CD4-positive, alpha-beta T cell treated with Interleukin-12 subunit alpha and Interleukin-12 subunit beta, for 1 hour (primary cell): ENCODE measurements at places on chromosomes 16 and 17.
A peak's percentile ranks its signal among the peaks of the same experiment; 100 is the strongest.

DNA sequence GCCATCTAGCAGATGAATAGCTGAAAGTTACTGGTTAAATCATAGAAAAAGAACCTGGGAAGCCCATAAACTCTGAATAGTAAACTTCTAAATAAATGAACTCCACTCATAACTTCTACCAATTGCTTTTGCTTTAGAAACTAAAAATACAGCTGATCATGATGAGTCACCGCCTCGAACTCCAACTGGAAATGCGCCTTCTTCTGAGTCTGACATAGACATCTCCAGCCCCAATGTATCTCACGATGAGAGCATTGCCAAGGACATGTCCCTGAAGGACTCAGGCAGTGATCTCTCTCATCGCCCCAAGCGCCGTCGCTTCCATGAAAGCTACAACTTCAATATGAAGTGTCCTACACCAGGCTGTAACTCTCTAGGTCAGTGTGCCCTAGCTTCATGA, 9.7 kb downstream of the KAT7 start:
- DNase-seq: no peak

DNA sequence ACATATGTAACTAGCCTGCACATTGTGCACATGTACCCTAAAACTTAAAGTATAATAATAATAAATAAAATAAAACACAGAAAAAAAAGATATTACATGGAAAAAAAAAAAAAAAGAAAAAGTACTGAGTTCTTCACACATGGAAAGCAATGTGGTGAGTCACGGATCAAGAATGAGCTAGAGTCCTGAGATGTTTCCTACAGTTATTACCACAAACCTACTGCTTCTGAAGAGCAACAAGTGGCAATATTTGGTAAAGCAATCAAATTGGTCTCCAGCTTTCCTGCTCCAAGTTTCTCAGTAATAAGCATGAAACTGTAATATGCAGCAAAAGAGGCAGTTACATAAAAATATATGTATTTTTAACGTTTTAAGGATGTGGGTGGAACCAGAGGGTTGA, 223.3 kb upstream of the SALL1 start:
- no peak for DNase-seq

DNA sequence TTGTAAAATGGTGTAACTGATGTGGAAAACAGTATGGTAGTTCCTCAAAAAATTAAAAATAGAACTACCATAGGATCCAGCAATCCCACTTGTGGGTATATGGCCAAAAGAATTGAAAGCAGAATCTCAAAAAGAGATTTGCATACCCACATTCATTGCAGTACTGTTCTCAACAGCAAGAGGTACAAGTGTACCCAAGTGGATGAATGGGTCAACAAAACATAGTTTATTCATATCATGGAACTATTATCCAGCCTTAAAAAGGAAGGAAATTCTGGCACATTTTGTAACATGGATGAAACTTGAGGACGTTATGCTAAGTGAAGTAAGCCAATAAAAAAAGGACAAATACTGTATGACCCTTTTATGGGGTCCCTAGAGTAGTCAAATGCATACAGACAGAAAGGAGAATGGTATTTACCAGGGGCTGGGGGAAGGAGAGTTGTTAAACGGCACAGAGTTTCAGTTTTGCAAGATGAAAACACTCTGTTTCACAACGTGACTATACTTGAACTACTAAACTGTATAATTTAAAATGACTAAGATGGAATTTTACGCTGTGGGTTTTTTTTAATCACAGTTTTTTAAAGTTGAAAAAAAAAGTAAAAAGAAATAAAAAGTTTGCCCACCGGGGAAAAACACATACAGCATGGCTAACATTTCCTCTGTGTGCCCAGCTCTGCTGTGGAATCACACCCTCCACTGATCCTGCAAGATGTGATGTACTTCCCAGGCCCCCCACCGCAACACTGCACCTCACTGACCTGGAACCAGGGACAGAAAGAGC, 6.1 kb downstream of the TVP23A start:
- DNase-seq: no peak

- DNase-seq: no peak
Observed at GRCh38 chr17:53353919-53354351, 468.8 kb upstream of the KIF2B start.

DNA sequence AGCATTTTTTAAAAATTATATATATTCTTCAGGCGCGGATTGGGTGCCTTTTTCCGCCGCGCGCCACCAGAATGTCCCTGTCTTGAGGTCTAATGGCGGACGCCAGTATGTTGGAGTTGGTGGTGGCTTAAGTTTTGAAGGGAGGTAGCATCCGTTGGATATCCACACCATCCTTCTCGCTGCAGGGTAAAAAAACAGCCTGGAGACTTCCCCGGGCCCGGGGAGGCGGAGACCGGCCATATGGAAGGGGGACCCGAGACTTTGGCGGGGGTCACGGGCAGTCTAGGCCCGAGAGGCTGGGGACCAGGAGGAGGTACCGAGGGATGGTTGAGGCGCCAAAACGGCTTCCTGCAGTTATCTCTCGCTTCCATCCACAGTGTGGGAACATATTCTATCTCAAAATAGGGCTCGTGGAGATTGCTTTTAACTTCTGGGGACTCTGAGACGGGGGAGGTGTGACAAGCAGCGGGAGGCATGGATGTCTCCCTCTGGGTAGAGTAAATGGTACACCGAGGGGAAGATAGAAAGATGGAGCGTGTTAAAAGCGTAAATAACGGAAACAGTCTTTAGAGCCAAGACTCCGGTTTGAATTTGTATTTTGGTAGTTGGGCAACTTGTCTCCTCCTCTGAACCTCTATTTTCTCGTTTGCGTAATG, at the start of gene SF3B3:
Gene SF3B3, plus strand, starts transcription at position 74 of the 656 bp plus-strand sequence. CDS start 2,841 bp downstream, outside the sequence.
- no peak for DNase-seq

GRCh38 chr17:41579484-41580243, 7.0 kb downstream of the KRT14 start:
- DNase-seq: peak; percentile 64

DNA sequence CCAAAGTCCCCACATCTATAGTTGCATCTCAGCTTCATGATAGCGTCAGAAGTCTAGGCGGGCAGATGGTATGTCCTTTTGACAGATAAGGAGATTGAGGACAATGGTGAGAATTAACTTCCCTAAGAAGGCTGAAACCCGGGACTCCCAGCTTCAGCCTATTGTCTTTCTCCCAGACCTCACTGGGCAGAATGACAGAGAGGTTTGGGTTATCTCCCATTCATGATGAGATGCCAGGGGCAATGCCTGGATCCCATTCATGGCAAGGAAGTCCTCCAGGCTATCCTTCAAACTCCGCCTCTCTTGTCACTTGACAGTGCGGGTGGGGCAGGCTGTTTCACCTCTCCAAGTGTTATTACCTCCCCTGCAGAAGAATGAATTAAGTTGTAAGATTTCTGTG, 100.3 kb downstream of the IRX5 start:
- DNase-seq: no peak

- DNase-seq: no peak
Observed at GRCh38 chr16:53953336-53953735, 249.4 kb downstream of the FTO start.

DNA sequence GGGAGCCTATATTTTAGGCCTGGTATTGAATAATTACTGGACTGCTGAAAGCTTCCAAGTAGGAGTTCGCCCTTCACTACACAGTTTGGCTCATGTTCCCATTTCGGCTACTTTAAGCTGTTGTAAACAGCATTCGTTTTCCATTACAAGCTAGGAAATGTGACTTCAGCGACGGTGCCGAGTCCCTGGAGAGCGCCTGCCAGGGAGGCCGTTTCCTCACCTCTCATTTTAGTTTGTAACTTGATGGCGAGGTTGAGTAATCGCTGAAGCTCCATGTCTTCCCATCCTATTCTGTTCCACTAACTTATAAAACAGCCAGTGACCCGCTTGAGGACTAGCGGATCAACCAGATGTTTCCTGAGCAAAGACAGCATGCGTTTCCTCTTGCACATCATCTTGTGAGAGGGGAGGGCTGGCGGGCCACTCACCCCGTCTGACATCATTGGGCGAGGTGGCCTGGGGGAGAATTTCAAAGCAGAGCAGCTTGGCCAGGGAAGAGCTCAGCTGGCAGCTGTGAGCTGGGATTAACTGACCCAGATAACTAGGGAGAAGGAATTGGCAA, 32.9 kb downstream of the PCTP start:
- no peak for DNase-seq

DNA sequence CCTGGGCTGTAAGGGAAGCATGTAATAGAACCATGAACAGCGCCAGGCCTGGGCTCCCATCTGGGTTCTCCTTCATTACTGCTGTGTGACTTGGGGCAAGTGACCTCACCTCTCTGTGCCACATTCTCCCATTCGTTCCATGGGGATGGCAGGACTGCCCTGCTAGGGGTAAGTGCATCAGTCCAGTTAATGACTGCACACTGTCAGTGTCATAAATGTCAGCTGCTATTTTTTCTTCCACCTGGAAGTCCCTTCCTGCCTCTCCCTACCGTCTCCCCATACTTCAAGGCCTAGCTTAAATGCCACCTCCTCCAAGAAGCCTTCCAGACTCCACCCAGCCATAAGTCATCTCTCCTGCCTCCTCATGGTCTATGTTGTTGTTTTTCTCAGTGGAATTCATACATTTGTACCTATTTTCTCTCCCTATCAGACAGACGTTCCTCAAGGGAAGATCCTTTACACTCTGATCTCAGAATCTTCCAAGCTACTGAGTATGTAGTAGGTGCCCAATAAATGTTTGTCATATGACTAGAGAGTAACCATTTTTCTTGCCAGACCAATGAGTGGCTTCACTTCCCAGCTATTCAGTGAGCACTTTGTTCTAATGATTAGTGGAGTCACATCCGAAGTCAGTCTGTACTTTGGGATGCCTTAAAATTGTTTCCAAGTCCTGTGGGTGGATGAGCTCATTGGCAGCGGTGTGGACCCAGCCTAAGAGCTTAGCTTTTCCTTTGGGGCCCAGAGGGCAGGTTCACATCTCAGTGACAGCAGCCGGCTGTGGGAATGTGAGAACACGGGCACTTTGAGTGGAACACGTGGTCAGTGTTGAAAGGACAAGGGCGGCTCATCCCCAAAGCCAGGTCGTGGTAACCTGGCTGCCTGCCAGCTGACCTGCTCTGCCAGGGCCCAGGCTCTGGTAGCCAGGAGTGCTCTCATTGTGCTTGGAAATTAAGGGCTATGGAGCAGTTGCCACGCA, 147.5 kb upstream of the GSE1 start:
- DNase-seq: no peak

GRCh38 chr17:33688771-33689170, 395.7 kb upstream of the ASIC2 start:
- DNase-seq: no peak

GRCh38 chr17:6455321-6455705, 11.1 kb downstream of the PIMREG start:
- peak; percentile 55 for DNase-seq

- DNase-seq: no peak
Observed at GRCh38 chr17:83175119-83175821, 95.9 kb downstream of the METRNL start.
